Thyroid gland (tissue), 4 donors: ENCODE measurements at places on chromosomes 13 and 19. TPM values are rescaled to one million over a fixed set of nuclear protein-coding genes. Genes with fewer than 3 reads are reported as not detected.
A peak's percentile ranks its signal among the peaks of the same experiment; 100 is the strongest.

Gene LIM2
- total RNA-seq: not detected

GRCh38 chr19:15072930-15073647 is 8.9 kb upstream of the OR1I1 start:
- no peak for DNase-seq
- no peak overlapping the region for H3K27ac ChIP-seq
- H3K4me3 ChIP-seq: no peak overlapping the region

- H3K27ac ChIP-seq: peak overlapping the region; percentile 95
- no peak overlapping the region for H3K4me3 ChIP-seq
- no peaks in the 10 kb centered on the region for H3K27me3 ChIP-seq
- H3K36me3 ChIP-seq: no peaks in the 10 kb centered on the region
Measured at GRCh38 chr13:24217601-24218281, 57.2 kb downstream of the SPATA13 start.

DNA sequence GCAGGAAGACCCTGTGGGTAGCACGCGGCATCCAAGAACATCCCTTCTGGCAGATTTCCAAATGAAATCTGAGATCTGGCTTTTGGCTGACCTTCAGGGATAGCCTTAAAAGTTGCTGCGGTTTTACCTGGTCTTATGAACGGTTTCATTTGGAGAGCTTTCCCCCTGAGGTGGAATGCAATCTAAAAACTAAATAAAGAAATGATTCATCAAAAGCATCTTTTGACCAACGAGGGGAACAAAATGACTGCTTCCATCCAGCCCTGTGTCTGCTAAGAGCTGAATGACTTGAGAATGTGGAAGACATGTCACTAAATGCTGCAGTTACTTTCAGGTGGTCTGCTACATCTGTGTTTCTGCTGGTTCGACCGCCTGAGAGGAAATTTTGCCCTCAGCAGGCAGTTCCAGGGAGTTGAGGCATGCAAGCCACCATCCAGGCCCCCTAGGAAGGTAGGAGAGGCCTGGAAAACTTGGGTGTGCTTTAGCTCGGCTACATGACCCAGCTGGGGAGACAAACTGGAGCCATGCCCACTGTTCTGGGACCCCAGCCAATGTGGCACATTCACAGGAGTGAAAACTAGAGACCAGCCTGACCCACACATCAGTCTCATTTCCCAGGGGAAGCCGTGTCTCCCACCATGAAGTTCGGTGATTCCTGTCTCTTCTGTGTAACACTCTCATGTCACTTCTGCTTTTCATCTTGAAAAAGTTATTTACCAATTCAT is 175.1 kb upstream of the KL start:
- H3K27me3 ChIP-seq: no peaks in the 10 kb centered on the region
- DNase-seq: peak; percentile 76
- H3K4me3 ChIP-seq: no peak overlapping the region
- H3K27ac ChIP-seq: no peak overlapping the region
- H3K36me3 ChIP-seq: no peaks in the 10 kb centered on the region
- peaks cover 24% of the 10 kb centered on the region for H3K4me1 ChIP-seq

DNA sequence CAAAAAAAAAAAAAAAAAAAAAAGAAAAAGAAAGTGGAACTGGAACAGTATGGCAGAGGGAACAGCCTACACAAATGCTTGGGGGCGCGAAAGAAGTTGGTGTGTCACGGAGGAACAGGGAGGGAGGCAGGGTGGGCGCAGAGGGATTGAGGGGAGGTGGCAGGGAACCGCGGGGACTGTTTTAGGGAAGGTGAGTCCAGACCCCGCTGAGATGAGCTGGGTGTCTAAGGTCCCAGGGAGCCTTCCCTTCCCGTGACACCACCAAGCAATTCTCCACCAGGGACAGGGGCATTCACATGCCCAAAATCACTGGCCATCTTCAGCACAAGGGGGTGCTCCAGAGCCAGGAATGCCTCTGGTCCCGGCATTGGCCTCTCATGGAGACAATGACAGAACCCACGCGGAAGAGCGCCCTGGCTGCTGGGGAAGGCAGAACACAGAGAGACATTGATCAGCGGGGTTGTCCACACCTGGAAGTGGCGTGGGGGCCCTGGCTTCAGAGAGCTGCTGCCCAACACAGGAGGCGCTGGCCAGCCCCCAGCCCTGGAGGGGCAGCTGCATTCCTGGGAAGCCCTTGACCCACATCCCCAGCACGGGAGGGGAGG is 6.9 kb downstream of the PEAK3 start:
- H3K36me3 ChIP-seq: peaks cover 20% of the 10 kb centered on the region
- no peak overlapping the region for H3K27ac ChIP-seq
- no peak overlapping the region for H3K4me3 ChIP-seq

DNA sequence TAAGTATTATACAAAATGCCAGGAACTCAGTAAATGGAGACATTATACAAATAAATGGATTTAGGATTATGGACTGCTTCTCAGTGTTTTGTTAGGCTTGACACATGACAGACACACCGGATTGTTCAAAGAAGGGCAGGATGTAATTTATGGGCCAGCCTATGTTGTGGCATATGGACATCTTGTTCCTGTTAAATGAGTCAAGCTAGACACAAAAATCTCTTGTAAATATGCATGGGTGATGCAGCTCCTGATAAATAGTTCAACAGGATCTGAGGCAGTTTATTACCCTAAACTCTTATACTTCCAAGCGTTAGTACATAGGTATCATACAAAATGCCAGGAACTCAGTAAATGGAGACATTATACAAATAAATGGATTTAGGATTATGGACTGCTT is 502.3 kb downstream of the TBC1D4 start:
- no peak overlapping the region for H3K27ac ChIP-seq
- no peaks in the 10 kb centered on the region for H3K36me3 ChIP-seq
- H3K4me3 ChIP-seq: no peak overlapping the region
- no peaks in the 10 kb centered on the region for H3K27me3 ChIP-seq
